ENCODE measurements at places on chromosomes 12 and 14.
A peak's percentile ranks its signal among the peaks of the same experiment; 100 is the strongest.

DNA sequence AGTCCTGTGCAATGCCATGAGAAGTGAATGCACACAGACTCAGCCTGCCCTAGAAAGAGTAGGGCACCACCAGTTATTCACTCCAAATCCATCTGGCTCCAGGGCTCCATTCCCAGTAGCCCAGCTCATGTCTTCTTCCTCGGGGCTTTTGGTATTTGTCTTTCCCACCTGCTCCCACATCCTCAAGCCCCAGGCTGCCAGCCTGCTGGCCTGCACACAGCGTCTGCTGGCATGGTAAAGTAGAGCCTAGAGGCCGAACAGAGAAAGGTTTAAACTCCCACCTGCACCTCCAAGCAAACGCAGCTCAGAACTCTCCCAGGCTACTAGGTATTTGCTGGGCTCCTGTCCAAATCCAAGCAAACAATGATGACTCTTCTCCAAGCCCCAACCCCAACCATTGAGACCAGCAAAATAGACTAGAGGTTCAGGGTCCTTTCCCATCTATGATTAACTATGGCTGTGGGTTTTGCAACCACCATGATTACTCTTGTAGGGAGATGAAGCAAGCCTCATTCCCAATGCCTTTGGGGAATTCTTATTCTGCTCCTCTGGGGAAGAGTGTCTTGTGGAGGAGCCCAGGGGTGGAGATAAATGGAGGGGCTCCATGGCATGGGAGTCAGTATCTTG lies 5.2 kb upstream of the VDR start:
- no peak for DNase-seq

- no peak for DNase-seq
Measured at GRCh38 chr14:100303925-100304324, 2.3 kb downstream of the SLC25A29 start.

DNA sequence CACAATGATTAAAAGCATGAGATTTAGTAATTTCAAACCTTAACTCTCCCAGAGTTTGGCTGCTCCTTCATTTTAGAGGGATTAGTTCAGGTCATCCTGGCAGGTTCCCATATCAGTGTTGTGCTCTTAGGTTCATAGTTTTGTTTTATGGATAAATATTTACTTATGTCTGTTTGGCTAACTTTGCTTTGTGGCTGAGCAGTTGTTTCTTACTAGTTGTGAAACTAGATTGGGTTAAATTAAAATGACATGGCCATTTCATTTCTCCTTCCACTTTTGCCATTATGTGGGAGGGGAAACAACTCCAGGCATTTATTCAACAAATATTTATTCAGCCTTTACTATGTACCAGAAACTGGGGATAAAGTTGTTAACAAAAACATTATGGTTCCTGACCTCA lies 158.8 kb downstream of the TMTC3 start:
- no peak for DNase-seq

DNA sequence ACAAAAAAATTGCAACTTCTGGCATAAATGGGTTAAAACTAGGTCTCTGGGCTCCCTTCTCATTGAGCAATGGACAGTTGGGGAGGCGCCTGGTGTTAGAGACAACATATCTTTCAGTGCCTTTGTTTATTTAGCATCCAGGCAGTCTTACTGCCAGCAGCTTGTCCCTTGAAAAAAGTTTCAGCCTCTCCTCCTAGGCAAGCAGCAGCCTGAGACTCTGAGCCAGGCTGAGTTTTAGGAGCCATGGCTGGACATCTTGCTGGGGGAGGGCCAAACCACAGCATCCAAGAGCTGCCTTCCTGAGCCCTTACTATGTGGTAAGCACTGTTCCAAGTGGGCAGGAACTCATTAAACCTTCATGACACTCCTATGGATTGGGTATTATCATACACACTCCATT lies 10.1 kb upstream of the JDP2 start:
- DNase-seq = no peak

DNA sequence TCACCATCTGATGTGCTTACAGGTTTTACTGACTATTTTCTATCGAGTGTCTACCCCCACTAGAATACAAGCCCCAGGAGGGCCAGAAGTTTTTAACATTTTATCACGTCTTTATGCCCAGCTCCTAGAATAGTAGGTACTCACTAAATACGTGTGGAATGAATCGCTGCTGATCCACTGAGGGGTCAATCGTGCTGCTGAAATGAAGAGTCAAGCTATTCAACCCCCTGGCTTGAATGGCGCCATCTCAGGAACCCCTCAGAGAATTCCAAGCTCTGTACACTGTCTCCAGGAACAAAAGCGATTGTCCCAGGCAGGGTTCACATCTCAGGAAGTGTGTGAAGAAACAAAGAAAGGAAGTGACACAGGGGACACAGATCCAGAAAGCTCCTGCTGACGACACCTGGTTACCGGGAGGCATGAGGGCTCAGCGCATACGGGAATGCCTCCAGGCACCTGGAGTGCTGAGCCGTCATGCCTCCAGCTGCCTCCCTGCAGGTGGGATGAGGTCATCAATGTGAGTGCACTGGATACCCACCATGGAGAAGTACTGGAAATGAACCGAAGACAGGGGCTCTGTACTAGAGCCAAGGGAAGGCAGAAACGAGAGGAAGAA lies 45.6 kb downstream of the PITPNM2 start:
- DNase-seq = no peak

- DNase-seq = no peak
Measured at GRCh38 chr14:66254038-66254437, 232.1 kb upstream of the CCDC196 start.

- DNase-seq = no peak
Measured at GRCh38 chr12:57549909-57550640, at the start of gene KIF5A. Gene KIF5A, plus strand, starts transcription at chr12:57550044. Its CDS starts 228 bp downstream, at chr12:57550272.

GRCh38 chr12:53816360-53817020 lies 64.7 kb upstream of the CISTR start:
- DNase-seq = no peak

GRCh38 chr12:102694903-102695302 lies 214.5 kb upstream of the IGF1 start:
- no peak for DNase-seq

- DNase-seq = no peak
Measured at GRCh38 chr12:121085069-121085468, 46.0 kb upstream of the OASL start.

DNA sequence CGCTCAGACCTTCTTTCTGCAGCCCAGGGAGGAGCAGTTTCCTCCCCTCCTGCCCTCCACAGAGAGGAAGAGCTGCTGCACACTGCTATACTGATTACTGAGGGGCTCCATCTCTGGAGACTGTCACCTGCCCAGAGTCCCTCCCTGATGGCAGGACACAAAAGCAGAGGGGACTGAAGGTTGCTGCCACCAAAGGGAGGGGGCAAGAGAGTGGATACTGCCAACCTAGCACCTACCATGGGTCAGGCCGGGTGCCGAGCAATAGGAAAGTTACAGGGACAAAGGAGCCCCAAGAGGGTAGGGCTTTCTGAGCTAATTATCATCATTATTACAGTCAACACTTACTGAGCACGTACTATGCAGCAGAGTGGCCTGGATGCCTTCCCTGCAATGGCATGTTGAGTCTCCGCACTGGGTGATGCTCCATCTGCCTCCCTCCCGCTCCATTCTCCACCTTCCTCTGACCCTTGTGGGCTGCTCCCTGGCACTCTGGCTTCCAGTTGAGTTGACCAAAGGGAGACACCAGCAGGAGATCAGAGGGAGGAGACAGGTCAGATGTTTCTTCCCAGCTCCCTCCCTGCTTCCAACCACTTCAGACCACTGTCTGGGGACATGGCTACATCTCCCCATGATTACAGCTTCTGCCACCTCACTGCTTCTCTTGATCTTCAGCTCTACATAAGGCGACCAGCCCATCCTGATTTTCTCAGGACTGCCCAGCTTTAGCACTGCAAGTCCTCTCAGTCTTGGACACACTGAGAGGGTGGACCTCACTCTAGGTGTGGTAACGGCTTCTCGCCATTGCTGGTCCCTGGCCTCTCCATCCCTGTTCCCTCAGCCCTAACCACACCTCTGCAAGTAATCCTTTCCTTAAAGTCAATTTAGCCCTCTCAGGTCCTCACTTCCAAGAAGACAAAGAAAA lies 2.6 kb upstream of the KRT79 start:
- no peak for DNase-seq

DNA sequence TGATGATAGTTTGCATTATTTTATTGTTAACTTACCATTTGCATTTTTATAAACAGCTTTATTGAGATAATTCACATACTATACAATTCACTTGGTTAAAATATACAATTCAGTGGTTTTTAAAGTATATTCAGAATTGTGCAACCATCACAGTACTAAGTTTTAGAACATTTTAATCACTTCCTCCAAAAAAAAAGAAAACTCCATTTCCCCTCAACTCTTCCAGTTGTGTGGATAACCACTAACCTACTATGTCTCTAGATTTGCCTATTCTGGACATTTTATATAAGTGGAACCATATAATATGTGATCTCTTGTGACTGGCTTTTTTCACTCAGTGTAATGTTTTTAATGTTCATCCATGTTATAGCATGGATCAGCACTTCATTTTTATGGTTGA lies 41.3 kb downstream of the WNK1 start:
- DNase-seq = no peak

DNA sequence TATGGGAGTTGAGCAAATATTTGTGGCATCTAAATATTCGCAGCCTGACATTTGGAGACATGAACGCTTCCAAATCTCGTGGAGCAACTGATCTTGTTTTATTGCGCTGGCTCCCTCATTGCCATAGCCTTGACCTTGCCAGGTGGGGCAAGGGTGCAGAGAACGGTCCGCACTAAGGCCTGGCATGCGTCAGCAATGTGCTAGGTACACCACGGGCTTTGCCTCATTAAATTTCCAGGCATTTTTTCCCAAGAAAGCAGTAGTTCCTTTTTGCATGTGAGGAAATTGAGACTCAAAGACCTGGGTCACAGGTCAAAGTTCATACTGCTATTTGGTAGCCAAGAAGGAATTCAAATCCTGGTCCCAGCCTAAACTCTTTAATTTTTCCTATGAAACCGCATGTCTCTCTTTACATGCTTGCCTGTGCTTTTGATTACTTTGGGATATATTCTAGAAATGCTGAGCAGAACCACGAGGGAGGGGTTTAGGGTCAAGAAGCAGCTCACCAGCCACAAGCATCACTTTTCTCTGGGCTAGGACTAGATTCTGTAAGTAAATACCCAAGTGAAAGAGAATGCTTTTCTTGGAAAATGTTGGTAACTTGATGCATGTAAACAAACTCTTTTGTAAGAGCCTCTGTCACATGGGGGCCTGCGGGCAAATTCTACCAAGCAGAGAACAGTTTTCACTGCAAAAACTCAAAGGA lies 891.6 kb downstream of the VRK1 start:
- no peak for DNase-seq

DNA sequence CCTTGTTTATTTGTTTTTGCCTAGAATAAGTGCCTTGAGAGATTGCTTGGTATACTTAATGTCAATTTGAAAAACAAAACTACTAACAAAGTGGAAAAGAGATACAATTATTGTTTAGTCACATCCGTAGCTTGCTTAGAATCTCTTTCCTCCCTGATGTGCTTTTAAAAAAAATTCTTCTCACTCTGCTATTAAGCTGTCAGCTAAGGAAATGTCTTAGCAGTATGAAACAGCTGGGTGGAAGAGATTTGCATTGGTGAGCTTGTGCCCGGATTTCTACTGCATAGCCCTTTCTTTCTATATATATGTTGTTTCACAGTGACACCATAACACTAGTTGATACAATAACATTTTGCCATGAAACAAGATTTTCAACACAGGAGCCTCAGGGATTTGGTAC lies 229.4 kb upstream of the RGS6 start:
- no peak for DNase-seq

- DNase-seq = no peak
Measured at GRCh38 chr14:100474196-100474595, 113.0 kb downstream of the BEGAIN start.

GRCh38 chr14:24909523-24910302 lies 140.2 kb downstream of the STXBP6 start:
- DNase-seq = no peak

DNA sequence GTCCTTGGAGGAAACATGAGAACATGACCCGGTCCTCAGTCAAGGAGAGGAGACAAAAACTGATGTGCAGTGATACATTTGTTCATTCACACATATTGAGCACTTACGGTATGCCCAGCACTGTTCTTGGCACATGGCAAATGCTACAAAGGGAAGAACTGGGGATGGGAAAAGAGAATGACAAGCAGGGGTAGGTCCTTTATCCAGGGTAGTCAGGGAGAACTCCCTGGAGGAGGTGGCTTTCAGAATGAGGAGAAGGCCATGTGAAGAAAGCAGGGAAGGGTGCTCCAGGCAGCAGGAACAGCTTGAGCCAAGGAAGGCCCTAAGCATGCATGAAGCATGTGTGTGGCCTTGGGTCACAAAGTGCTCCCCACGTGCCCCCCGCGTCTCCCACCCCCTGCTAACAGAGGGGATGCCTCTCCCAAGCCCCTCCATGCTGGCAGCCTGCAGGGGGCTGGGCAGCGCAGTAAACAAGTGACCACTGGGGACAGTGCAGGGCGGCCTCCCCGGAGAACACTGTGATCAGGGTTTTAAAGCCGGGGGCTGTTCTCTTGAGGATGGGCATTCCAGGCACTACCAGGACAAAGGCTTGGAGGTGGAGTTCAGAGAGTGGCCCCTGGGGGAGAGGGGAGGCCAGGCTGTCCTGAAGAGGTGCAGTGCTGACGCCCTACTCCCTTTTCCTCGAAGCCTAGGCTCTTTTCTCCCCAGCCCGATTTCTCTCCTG lies 71.0 kb downstream of the PHETA1 start:
- no peak for DNase-seq

DNA sequence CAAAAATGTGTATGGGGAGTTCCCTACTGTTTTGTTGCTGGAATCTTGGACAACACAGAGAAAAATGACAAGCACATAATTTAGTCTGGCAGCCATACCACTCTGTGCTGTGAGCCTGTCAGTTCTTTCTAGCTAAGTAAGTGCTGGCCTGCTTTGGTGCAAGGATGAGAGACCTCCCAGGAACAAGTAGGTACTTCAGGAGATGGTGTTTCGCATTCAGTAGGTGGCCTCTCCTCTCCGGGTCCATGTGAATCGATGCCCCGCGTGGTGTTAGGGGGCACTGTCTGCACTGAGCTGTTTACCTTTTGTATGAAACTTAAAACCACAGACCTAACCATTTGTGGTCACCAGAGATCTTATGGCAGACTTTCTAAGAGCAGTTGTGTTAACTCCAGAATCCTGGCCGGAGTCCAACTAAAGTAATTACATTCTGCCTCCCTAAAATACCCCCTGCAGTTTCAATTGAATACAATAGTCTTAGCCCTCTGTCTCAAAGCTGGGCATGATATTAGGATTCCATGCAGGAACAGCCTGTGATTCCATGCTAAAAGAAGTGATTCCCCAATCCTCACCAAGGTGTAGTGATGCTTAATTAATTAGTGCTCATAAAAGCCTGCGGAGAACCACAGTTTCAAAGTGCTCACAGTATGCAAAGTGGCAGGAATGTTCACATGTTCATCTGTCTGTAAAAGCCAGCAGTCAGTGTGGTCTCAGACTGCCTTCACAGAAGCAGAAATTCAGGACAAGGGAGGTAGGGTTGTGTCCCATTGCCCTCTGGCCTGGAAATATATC lies 64.2 kb downstream of the LLPH start:
- peak; percentile 56 for DNase-seq

GRCh38 chr12:24060089-24060488 lies 110.6 kb upstream of the SOX5 start:
- DNase-seq = no peak

GRCh38 chr14:52307376-52307775 lies 6.7 kb upstream of the PTGER2 start:
- no peak for DNase-seq

GRCh38 chr12:8712572-8712971 lies 14.8 kb downstream of the RIMKLB start:
- no peak for DNase-seq

Data from kidney epithelial cell (primary cell).